ENCODE measurements at places on chromosomes 16 and 17.

GRCh38 chr16:67199808-67200198 is 872 bp downstream of the ELMO3 start:
- no peak for DNase-seq

- peak; percentile 91 for DNase-seq
These were observed 133.6 kb downstream of the SNX11 start for GRCh38 chr17:48241131-48241591.

DNA sequence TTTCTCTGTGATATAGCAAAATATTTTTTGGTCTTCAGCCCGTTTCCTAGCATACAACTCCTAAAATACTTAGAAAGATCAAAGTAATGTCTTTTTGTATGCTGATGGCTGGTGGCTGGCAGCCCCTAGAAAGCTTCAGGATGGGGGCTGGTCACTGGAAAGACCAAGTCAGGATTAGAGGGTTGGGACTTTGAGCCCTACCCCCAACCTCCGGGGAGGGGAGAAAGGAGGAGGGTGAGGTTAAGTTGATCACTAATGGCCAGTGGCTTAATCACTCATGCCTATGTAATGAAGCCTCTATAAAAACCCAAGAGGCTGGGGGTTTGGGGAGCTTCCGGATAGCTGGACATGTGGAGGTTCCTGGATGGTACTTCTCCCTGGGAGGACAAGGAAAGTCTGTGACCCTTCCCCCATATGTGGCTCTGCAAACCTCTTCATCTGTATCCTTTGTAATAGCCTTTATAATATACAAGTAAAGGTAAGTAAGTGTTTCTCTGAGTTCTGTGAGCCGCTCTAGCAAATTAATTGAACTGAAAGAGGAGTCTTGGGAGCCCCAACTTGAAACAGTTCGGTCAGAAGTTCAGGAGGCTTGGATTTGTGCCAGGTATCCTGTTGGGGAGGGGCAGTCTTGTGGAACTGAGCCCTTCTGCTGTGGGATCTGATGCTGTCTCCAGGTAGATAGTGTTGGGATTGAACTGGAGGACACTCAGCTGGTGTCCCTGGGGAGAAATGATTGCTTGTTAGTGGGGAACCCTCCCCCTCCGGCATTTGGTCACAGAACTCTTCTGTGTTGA is 3.5 kb downstream of the SLC7A6 start:
- DNase-seq, result no peak

DNA sequence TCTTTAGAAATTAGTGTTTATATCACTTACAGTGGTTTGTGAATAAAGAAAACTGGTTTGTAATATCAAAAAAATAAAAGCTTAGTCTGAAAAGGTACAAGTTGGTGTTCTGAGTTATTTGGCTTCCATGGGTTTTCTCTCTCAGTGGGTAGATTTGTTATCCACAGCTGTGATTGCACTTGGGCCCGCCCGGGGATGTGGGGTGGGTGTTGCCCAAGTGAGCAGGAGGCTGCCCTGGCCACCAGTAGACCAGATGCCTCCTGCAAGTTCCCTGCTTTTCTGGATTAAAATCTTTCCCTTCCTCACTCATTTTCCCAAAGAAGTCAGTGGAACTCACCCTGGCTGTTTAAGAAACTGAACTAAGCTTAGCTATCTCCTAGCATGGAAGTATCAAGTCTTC is 380.6 kb downstream of the RBFOX1 start:
- DNase-seq, result no peak
